NCI-H524 treated with DMSO at 0.1 percent for 48 hours (cell line): ENCODE measurements at places on chromosomes 7 and 10.

GRCh38 chr10:104981995-104982394 is 340.9 kb downstream of the SORCS3 start:
- DNase-seq, result no peak

DNA sequence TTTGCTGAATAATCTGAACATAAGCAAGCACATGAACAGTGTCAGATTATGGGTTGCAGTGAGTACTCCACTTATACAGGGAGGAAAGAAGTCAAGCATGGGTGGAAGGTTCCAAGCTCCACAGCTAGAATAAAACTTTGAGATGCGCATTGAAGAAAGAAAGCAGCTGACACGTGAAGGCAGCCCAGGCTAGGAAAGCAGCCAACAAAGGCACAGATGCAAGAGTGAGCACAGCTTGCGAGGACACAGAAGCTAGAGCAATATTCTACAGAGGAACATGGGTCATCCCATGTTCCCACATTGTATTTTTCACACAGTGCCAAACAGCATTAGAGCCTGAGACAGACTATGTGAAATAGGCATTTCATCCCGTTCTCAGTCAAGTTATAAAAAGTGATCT is 194.6 kb upstream of the TBX20 start:
- DNase-seq, result no peak

GRCh38 chr10:88979153-88979562 is 11.4 kb upstream of the FAS start:
- no peak for DNase-seq

GRCh38 chr7:151757274-151757673 is 119.6 kb downstream of the PRKAG2 start:
- DNase-seq, result no peak

DNA sequence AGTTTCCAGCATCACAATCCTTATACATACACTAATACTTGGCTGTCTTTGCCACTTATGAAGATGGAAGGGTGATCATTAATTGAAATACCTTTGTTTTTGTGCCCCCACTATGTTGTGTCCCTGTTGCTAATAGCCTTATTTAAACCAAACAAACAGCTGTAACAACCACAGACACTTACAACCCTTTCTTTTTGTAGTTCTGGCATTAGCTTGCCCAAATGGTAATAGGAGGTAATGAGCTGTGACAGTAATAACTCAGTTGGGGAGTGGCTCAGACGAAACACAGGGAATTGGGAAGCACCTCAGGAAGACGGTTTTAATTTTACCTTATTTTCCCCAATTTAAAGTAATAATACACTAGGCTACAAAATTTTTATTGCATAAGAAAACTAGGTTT is 83.4 kb downstream of the MDFIC start:
- DNase-seq, result no peak

GRCh38 chr7:113247198-113247597 is 128.8 kb upstream of the SMIM30 start:
- DNase-seq, result no peak

- DNase-seq, result no peak
These were observed 23.8 kb upstream of the GLCCI1 start for GRCh38 chr7:7944619-7945282.

DNA sequence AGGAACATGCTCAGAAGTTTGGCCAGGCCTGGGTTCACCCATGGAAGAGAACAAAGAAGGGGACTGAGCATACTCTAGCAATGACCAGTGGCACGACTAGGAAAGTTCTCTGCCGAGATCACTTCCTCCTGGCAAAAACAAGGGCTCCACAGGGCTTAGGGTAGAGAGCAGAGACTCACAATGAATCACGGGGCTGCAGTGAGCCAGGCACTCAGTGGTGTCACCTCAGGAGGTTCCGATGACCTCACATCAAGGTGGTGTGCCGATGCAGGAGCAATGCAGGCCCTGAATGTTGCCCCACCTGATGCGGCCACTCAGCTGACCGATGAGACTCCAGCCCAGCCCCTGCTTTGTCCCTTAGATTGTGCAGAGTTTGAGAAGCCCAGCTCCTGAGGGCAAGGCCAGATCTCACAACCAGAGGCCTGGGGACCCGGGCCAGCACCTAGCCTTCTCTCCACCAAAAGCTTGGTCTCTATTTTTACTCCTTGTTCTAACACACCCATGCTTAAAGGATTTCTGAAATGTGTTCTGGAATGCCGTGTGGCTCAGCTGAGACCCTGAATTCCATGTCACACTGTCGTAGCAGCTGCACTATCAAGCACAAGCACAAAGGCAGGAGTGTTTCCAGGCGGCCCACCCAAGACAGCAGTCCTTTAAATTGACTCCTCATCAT is 60.9 kb downstream of the COBL start:
- no peak for DNase-seq

DNA sequence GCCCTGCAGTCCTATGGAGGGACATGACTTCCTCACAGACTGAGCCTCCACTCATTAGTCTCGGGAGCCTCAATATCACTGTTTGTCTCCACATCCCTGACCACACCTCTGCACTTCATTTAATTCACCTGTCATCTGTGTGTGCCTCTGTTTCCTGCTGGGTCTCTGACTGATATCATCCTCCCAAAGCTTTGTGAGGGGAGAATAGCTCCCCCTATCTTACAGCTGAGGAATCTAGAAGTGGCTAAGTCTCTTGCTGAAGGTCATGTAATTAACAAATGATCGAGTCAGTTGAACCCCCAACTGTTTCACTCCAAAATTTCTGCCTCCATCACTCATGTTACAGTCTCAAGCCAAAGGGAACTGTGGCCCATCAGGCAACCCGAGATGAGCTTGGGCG is 5.5 kb upstream of the CPXM2 start:
- no peak for DNase-seq

GRCh38 chr10:80460399-80461207 is 6.5 kb downstream of the TSPAN14 start:
- no peak for DNase-seq

DNA sequence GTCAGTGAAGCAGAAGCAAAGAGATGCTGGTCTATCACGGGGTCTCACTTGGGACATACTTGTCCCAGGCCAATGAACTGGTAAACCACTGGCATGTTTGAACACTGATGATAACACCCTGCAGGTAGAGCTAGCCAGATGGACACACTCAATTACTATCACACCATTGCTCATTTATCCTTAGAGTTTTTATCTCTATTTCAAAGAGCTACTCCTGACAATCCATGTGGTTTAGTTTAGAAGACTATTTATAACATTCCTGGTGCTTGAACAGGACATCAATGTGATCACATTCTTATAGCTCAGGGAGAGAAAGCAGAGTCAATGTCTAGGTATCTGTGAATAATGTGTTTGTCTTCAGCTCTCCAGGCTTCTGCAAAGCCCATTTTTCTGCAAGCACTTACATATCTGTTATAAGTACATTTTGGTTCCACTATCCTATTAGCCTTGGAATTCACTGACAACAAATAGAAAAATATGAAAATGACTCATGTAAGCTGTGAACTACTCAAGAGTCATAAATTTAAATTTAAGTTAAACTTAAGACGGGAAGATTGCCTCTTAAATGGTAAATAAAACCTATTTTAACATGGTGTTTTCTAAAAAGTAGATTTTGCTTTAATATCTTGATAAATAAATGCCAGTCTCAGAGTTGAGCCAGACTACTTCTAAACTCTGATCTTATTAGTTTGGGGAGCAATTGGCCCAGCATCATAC is 106.7 kb upstream of the MBL2 start:
- no peak for DNase-seq

DNA sequence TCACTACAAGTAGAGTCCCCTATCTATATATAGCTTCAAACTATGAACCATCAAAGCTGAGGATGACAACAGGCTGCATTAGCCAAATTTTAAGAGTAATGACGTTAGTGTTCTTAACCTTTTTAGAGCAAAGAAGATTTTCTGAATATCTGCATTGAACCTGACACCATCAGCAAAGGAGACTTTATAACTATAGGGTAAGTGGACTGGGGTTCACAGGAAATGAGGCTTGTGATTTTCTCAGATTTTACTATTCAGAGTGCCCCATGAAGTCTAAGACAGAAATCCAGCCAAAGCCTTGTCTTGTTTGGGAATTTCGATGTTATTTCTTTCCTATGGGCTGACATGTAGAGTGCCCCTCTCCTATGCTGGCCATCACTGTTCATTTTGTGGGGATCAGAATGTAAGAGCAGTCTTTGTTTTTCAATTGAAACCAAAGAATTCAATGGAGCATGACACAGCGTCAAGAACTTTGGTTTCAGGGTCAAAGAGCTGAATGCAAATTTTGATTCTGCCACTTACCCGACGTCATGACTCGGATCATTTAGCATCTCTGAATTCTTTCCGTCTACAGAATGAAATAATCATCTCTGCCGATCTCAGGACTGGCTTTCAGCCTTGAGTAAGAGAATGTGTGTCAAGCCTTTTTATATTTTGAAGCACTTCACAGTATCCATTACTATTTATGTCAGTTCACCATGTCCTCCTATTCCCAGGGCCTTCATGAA is 52.7 kb downstream of the DENND11 start:
- no peak for DNase-seq

DNA sequence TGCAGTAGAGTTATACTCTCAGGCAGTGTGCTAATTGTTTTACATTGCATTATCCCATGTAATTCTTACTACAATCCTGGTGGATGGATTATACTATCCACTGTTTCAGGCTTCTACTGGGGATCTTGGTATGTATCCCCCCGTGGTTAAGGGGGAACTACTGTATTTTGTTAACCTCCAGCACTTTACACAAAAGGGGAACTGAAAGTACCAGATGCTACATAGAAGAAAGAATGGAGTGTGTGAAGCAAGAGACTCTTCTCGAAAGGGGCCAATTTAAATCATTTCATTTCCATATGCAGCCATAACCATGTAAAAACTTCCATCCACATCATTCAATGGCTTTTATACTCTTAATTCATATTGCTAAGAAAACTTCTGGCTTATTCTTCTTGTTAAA is 69.4 kb downstream of the C1GALT1 start:
- DNase-seq, result no peak

- DNase-seq, result no peak
These were observed 6.9 kb downstream of the PRKAR2B start for GRCh38 chr7:107051376-107051775.

DNA sequence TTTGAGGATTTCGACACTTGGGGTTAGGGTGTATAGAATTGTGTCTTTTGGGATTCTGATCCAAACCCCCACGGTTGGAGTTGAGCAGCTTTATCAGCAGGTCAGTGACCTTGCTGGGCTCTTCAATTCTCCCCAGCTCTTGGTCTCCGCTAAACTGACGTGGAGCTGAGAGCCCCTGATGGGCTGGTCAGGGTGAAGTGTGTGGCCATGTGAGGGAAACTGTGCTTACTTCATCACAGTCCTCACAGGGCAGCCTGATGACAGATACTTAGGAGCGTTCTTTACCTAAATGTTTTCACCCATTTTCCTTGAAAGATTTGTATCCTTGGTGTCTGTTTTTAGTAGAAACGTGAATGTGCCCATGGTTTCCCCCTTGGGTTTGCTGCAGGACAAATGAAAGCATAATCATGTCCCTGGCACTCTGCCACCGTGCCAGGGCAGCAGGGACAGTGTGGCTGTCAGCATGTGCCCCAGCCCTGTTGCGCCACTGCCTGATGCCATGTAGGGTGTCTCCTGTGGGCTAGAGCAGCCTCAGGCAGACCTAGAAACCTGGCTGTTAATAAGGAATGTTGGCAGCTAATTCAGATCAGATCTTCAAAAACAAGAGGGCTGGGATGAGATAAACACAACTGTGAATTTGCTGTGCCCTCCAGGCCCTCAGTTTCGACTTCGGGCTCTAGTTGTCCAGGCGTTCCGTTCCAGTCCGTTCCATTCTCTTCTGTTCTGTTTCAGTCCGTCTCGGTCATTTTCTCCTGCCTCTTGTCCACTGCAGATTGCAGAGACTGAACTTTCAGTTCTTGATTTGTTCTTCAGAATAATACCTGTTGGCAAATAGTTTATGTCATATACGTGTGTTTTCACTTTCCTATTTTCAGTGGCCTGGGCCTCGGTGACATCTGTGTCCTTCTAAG is 96.8 kb downstream of the TRRAP start:
- no peak for DNase-seq

- no peak for DNase-seq
These were observed 181.2 kb upstream of the PRSS58 start for GRCh38 chr7:142438923-142439515.

GRCh38 chr10:78578929-78579328 is 489.8 kb upstream of the ZMIZ1 start:
- no peak for DNase-seq

- DNase-seq, result no peak
These were observed 335.4 kb upstream of the MTPN start for GRCh38 chr7:136312592-136312991.

DNA sequence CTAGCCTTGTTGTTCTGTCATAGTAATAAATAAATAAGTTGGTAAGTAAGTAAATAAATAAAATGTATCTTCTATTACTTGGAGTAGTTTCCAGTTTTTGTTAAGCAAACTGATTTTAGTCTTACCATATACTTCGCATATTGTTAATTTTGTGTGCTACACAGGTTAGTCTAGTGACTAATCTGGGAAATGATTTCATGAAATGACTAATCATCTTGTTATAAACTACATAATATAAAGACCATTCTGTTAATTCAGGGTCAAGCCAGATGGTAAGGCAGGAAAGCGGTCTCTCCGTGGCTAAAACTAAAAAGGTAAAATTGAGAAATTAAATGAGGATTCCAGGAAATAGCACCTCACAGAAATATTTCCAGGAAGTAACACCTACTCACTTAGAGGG is 58.5 kb upstream of the FOXP2 start:
- no peak for DNase-seq

- DNase-seq, result no peak
These were observed 171.3 kb upstream of the HPS1 start for GRCh38 chr10:98617906-98618520.

DNA sequence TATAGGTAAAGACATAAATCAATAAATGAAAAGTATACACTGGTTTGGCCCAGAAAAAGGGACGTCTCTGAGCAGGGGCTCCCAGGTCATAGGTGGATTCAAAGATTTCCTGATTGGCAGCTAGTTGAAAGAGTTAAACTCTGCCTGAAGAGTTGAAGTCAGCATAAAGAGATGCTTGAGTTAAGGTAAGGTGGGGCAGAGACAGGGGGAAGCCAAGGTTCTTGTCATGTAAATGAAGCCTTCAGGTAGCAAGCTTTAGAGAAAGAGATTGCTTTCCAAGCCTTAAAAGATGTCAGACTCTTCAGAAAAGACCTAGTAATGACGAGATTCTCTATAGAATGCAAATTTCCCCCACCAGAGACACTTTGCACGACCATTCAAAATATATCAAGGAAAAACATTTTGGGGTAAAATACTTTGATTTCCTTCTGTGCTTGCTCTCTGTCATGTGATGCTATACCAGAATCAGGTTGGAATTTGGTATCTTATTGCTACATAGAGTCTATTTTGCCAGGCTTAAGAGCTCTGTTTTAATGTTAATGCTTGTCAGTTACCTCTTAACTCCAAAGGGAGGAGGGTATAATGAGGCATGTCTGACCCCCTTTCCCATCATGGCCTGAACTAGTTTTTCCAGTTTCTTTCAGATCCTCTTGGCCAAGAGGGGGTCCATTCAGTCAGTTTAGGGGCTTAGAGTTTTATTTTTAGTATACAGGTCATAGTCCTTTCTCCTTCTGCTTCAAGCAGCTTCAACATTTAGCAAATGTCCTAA is 429.6 kb downstream of the ADRA2A start:
- no peak for DNase-seq

GRCh38 chr10:74674927-74675326 is 151.5 kb upstream of the KAT6B start:
- no peak for DNase-seq
